Fibroblast of skin of back (primary cell): ENCODE measurements at places on chromosomes 6 and 20.

GRCh38 chr20:4141291-4142240, 126.2 kb upstream of the RNF24 start:
- DNase-seq: no peak

DNA sequence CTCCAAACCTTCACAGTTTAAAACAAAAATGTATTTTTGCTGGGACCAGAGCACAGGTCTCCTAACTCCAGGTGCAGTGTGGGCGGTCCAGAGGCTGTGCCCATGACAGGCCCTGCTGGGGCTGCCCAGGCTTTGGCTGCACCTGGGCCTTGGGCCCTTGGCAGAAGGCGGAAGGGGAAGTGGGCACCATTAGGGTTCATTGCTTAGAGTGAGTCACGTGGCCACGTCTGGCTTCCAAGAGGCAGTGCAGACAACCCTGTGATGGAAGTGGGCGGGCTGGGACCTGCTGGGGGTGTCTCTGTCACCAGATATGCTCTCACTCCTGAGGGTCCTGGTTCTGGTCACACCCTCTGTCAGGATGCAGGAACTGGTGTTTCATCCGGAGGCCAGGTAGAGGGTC, 302.2 kb downstream of the QKI start:
- DNase-seq: no peak

DNA sequence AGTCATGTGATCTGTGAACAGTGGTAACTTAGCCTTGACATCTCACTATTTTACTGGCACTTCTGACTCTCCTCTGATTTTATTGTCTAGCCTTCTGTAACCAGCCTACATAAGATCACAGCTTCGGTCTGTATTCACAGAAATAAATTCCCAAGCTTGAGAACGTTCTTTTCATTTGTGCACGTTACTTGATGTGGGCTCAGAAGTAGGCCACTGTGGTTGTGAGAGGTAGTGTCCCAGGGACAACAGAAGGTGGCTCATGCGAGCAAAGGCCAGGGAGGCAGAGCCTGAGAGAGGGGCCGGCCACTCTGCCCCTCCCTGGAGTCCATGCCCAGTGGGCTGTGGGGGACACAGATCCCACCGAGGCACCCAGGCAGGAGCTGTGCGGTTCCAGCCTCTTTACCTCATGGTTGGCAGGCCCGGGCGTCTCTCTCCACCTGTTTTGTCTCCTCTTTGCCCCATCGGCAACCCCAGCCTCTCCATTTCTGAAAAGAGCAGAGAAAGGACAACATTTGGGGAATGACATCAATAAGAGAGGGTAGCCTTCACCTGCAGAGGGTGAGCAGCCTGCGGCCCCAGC, 207.5 kb upstream of the CST7 start:
- DNase-seq: no peak

DNA sequence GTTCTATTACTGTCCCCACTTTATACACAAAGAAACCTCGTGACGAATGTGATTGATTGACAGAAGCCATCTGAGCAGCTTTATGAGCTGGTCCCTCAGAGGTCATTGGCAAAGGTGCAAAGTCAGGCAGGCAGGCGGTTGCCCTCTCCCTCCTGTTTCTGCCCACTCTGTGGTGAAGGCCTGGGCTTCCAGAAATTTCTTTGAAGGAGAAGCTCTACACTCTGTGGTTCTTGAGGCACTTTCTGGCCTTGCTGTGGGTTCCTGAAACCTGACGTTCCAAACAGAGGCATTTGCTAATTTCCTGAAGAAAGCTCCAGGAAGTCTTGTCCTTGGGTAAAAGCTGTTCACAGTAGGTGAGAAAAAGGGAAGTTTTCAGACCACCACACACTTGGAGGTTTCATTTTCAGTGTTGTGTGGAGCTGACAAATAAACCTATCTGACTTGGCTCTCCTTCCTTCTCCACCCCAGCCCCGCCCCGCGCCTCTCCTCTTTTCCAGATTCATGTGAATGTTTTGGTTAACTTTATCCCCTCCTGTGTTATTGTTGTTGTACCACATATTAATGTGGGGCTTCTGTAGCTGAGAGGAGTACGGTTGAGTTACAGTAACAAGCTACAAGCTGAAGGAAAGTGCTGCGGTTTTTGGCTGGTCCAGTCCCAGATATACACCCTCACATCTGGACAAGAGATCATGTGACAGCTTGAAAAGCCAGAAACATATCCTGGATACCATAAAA, 274.1 kb downstream of the CLIC5 start:
- DNase-seq: no peak

DNA sequence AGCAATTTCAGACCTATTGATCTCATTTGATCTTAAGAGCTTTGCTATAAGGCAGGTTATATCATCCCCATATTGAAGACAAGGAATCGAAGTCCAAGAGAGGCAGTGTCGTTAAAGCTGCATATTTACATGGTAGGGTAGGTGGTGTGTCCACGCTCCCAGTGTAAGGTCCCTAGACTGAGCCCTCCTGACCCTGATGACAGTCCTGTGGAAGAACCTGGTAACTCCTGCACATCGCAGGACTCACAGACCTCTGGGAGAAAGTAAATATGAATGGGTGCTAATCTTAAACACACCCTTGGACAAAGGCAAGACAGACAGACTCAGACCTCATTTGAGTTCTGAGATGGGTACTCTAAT, 602 bp upstream of the HLA-DPB1 start:
- no peak for DNase-seq

- no peak for DNase-seq
Measured at GRCh38 chr6:7732228-7732627, 6.3 kb downstream of the BMP6 start.

DNA sequence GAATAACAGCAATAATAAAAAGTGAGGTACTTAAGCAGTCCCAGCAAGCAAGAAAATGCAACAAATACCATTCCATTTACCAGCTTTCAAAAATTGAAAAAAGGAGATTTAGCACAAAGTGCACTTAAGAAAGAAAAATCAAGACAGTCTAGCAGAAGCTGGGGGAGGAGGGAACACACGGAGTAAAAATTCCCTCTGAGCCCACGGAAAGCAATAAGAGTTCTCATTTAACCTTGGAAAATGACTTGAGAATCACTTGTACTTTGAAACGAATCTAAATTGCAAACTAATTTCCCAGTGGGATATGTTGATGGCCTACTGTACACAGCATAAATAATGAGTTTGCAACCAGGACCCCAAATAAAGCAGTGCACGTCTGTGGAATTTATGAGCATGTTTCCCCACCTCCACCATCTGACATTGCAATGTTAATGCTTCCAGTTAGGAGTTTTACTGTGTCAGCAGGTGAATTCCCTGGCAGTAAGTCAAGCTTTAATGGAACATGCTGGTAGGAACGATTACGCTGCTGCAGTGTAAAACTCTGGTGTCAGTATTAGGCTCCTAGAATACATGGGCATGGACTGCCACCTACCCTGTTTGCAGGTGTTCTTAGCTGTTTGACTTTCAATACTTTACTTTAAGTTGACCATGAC, 386.8 kb downstream of the HDGFL1 start:
- DNase-seq: no peak

DNA sequence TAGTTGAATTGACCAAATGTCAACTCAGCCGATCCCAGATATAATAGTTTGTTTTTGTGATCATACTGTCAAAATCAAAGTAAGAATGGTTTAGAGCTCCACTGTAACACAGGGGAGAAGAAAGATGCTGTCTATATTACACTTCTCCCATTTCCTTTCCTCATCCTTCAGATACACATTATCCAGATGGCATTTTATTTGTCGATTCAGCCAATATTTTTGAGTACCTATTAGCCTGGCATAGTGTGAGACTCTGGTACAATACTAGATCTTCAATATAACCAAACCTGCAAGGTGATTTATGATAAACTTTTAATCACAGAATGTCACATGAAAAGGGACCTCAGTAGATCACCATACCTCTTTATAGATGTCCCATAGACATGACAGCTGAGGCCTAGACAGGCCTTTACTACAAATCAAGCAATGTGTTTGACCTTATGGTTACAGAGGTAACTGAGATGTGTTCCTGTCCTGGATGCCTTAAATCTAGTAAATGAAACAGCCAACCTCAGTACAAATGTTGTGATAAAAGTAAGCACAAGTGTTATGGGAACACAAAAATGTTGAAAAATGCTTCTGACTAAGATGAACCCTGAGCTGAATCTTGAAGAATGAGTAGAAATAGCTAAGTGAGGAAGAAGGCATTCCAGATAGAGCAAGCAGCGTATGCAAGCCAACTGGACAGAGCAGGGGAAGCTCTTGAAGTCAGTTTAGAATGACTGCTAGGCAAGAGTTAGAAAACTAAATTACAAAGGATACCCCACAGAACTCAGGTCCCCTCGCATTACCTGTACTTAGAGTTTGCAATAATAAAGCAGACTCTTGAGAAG, 1.9 kb downstream of the FBXO9 start:
- peak; percentile 16 for DNase-seq

DNA sequence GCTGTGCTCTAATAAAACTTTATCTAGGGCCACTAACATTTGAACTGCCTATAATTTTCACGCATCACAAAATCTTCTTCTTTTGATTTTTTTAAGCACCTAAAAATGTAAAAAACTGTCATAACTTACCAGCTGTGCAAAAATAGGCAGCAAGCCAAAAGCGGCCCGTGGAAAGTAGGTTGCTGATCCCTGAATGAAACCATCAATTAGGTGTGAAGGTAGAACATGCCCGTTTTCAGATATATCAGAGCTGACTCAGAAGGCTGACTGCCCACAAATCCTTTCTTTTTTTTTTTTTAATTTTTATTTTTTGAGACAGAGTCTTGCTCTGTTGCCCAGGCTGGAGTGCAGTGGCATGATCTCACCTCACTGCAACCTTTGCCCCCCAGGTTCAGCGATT, 4.9 kb upstream of the IPCEF1 start:
- no peak for DNase-seq

- no peak for DNase-seq
Measured at GRCh38 chr6:24649691-24650090, 3.7 kb upstream of the KIAA0319 start.

- DNase-seq: peak; percentile 91
Measured at GRCh38 chr6:79421707-79422484, 115.3 kb downstream of the LCA5 start.

DNA sequence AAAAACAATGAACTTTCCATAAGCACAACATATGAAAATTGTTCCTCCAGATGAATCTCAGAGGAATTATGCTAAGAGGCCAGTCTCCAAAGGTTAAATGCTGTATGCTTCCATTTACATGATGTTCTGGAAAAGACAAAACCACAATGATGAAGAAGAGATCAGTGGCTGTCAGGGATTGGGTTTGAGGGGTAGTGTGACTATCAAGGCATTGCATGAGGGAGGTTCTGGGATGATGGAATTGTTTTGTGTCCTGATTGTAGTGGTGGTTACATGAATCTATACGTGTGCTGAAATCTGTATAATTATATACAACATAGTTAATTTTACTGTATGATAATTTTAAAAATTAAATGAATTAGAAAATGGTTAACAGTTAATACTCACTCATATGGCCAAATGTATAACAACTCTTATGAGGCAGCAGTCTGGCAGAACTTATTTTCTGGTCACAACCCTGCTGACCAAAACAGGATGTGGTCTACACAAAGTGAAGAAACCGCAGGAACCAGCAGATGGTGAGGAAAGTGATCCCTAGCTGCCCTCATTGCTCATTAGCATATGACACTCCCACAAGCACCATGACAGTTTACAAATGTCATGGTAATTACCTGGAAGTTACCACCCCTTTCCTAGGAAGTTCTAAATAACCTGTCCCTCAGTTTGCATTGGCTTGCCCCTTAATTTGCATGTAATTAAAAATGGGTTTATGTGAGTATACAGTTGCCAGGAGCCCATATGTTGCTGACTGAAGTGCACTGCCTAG, 31.9 kb downstream of the NSFL1C start:
- peak; percentile 62 for DNase-seq

GRCh38 chr6:42118162-42119001, 24.0 kb downstream of the C6orf132 start:
- no peak for DNase-seq

- no peak for DNase-seq
Measured at GRCh38 chr6:14693301-14694192, 552.3 kb upstream of the JARID2 start.

- DNase-seq: no peak
Measured at GRCh38 chr20:6919792-6920468, 152.4 kb downstream of the BMP2 start.

- no peak for DNase-seq
Measured at GRCh38 chr6:20665290-20665689, 131.0 kb downstream of the CDKAL1 start.

GRCh38 chr6:11094411-11094851, 797 bp downstream of the SMIM13 start:
- DNase-seq: peak; percentile 55

DNA sequence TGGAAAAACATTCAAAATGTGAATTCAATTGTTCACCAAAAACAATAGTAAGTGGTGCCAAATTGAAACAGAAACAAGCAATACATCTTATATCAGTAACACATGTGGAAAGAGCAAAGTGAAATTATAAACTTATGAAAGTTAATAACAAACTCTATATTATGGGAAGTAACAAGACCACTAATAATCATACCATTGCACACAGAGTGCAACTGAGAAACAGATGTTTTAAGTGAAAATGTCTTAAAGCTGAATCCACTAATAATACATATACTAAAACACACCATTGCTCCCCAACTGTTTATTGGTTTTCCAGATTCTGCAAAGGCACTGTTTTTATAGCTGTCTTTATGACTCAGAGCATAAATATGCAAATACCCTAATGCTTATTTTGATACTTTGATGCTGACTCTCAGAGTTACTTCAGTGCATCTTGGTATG, 292.3 kb downstream of the RFPL4B start:
- peak; percentile 84 for DNase-seq

GRCh38 chr6:40754461-40755045, 167.4 kb upstream of the LRFN2 start:
- DNase-seq: no peak

- DNase-seq: no peak
Measured at GRCh38 chr20:14378326-14378725, 40.9 kb upstream of the FLRT3 start.

GRCh38 chr6:170292407-170293158, 1.7 kb upstream of the DLL1 start:
- no peak for DNase-seq

- DNase-seq: peak; percentile 29
Measured at GRCh38 chr6:53734473-53735299, 60.1 kb upstream of the LRRC1 start.

- DNase-seq: peak; percentile 79
Measured at GRCh38 chr20:33561692-33562601, 72.1 kb downstream of the CBFA2T2 start.

DNA sequence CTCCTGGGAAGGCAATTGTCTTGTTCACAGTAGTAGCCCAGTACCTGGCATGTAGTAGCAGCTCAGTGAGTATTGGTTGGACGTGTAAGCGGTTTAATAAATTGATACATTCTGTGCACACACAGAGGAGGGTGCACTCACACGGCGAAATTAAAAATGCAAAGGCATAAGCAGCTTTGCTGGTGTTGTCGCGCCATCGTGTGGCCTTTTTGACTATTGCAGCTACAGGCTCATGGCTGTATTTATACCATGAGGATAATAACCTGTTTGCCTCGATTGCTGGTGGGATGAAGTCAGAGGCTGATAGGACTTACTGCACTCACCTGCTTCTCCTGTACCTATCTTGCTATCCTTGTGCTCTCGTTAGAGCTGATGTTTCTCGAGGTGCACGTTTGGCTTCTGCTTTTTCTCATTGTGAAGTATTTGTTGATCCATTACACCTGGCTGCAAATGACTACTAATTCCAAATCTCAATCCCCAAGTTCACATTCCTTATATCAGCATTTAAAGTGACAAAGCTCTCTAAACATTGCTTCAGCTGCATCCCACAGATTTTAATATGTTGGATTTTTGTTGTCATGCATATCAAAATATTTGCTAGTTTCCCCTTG, 61.5 kb downstream of the TBXT start:
- DNase-seq: peak; percentile 52

- no peak for DNase-seq
Measured at GRCh38 chr20:16587066-16587465, 13.8 kb upstream of the KIF16B start.
